ENCODE measurements at places on chromosomes 7 and 10. TPM values are rescaled to one million over a fixed set of nuclear protein-coding genes. Genes with fewer than 3 reads are reported as not detected.
A peak's percentile ranks its signal among the peaks of the same experiment; 100 is the strongest.

INHBA gene
- 1.1 TPM for total RNA-seq

ATOH7 gene
- total RNA-seq, result 0.27 TPM

DNA sequence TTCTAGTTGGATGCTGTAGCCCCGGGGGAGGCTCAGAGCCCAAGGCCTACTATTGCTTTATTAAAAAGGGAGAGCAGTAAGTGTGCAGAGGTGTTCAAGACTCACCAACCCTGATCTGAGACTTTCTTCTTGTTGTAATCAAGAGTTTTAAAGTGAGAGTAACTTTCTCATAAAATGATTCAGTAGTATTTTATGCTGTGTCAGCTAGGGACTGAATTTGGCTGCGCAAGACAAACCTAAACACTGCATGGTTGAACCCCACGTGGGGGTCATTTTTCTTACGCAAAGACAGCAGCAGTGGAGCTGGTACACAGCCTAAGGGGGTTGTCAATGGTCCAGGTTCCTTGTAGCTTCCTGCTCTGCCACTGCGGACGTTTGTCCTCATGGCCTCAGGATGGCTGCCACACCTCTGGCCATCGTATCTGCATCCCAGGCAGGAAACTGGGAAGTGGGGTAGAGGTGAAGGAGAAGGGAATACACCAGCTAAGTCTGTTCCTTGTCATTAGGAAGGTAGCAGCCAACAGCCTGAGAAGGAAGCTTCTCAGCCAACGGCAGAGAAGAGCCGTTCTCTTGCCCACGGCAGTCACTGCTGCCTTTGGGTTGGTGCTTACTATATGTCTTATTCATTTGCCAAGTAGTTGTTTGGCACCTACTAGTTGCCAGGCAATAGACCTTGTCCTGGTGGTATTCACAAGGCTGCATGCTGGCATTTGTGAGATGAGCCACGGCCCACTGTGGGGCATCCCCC is 44.7 kb downstream of the ELFN1 start:
- no peak overlapping the region for H3K27ac ChIP-seq
- H3K4me1 ChIP-seq, result no peaks in the 10 kb centered on the region
- no peak for DNase-seq
- peaks cover 28% of the 10 kb centered on the region for H3K27me3 ChIP-seq
- no peak overlapping the region for H3K4me3 ChIP-seq
- H3K36me3 ChIP-seq, result no peaks in the 10 kb centered on the region

GRCh38 chr7:127393368-127394058 is 1.0 kb upstream of the ZNF800 start:
- H3K27me3 ChIP-seq, result no peaks in the 10 kb centered on the region
- H3K27ac ChIP-seq, result peak overlapping the region; percentile 97
- H3K36me3 ChIP-seq, result no peaks in the 10 kb centered on the region
- peak overlapping the region; percentile 87 for H3K4me3 ChIP-seq
- no peak for DNase-seq
